ENCODE measurements at places on chromosomes 6 and 20. TPM values are rescaled to one million over a fixed set of nuclear protein-coding genes. Genes with fewer than 3 reads are reported as not detected.

WFDC12 gene
- not detected for polyA plus RNA-seq

OLIG3 gene
- not detected for polyA plus RNA-seq

DDX43 gene
- polyA plus RNA-seq: 0.48 TPM

ZC3H12D gene
- 0.27 TPM for polyA plus RNA-seq

BMP5 gene
- polyA plus RNA-seq: 10.5 TPM

SHLD1 gene
- polyA plus RNA-seq: 7.5 TPM

LY86 gene
- polyA plus RNA-seq: 1.8 TPM

UBE2C gene
- 25.3 TPM for polyA plus RNA-seq

DNA sequence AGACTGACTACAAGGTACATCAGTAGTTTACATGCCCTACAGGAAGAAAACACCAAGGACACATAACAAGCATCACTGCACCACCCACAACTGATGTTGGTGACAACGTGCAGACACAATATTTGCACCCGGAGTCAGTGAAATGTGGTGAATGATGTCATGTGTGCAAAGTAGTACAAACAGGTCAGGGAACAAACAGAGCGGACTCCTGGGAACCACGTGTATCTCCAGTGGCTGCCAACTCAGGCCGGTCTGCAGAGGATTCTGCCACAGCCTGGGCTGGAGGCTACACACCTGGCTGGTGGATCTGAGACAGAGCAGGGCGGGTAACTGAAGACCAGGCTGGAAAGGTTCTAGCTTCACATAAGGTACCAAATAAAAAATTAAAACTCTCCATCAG, 28.2 kb upstream of the RPS6KA2 start:
- DNase-seq: no peak

DNA sequence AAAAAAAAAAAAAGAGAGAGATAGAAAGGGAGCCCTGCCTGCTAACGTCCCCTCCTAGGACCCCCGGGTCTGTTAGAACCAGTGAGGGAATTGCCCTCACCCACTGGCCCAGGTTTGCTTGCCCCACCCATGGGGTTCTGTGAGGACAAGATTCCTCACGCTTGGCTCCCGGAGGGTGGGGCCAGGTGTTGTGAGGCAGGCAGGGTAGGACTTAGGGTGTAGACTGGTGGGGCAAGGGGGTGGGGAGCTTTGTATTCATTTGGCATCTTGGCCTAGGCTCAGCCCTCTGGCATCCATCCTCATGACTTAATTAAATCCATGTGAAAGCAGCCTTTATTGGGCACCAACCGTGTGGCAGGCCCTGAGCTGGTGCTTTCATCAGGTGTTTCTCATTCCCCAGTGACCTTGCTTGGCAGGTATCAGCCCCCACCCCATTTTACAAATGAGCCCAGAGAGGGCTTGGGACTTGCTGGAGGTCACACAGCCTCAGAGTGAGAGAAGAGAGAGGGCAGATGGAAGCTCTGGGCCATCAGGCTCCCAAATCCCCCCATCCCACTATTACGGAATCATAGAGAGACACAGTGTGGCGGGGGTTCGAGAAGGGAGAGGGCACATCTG, 19.0 kb downstream of the RAB44 start:
- DNase-seq: no peak

DNA sequence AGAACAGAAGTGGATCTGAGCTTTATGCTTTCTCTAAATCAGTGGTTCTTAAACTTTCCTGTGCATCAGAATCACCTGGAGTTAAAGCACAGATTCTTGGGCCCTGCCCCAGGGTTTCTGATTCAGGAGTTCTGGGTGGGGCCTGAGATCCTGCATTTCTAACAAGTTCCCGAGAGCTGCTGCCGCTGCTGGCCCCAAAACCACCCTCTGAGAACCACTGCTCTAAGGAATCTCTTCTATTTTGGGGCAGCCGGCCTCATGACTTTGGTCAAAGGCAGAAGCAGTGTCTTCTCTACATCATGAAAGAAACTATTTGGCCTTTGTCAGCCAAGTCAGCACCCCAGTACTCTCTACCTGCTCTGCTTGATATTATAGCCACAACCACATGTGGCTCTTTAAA, 42.1 kb upstream of the RIN2 start:
- no peak for DNase-seq

GRCh38 chr6:82751718-82752117, 313.9 kb downstream of the UBE3D start:
- no peak for DNase-seq

DNA sequence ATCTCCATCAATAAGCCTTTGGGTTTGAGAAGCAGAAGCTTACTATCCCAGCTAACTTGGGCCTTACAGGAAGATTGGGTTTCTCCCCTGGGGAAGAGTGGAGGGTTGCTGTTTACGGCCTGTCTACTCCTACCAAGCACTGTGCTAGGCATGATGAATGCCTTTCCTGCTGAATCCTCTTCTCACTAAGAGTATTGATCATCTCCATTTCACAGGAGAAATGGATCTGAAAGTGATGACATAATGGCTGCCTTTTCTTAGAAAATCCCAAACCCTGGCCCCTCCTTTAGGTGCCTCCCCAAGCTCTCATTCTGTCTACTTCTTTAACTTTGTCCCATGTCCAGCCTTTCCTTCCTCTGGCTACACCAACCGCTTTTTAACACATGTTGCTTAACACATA, 66.1 kb downstream of the TSHZ2 start:
- DNase-seq: no peak

DNA sequence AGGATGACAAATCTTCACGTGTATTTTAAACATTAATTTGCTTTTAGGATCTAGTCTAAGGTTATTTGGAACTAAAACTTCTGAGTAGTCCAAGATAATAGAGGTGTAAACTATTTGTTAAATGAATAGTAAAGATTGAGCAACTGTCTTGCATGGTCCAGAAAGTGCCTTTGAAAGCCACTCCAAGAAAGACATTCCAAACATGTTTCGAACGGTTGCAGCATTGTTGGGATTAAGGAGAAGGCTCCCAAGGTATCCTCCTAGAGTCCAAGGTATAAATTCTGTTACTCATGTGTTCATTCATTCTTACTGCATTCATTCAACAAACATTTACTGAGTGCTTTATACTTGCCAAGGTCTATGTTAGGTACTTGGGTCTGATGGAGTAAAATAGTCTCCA, 28.8 kb upstream of the MYLK2 start:
- DNase-seq: no peak

GRCh38 chr20:460707-461106, 1.6 kb downstream of the TBC1D20 start:
- DNase-seq: no peak

GRCh38 chr6:24504649-24505586, 10.1 kb downstream of the ALDH5A1 start:
- no peak for DNase-seq

- peak; percentile 40 for DNase-seq
Observed at GRCh38 chr6:125753218-125753936, 3.9 kb downstream of the HEY2 start.

GRCh38 chr6:170393807-170394399, 87.3 kb downstream of the FAM120B start:
- no peak for DNase-seq

GRCh38 chr6:157761331-157761921, 61.6 kb upstream of the SNX9 start:
- no peak for DNase-seq

DNA sequence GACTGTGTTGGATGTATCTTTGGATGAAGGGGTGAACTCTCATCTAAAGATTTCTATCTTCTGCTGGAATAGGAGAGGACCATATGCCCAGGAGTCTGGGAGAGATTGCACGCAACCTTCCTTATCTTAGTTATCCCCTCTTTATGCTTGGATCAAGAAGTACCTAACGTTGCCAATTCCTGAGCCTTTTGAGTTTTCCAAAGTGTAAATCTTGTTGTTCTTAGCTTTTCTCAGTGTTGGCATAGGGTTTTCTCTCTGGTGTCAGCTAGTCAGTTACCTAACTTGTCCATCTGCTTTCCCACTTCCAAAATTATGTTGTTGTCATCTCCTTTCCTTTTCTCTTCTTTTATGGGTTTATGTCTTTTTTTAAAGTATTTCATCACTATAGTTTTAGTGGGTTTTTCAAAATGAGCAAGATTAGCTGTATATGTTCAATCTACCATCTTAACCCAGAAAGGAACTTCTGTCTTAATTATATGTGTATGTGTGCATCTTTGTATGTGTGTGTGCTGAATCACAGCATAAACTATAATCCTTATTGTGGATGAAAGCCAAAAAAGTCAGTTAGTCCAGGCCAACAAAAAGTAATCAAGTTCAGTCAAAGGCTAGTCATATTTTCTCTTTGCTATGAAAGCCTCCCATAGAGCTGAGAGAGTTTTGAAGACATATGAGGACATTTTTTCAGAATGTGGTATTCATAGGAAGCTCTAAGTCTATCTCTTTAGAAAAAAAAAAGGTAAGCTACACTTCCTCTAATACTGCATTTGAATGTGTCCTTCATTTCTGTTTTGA, 72.1 kb downstream of the KHDC1L start:
- DNase-seq: no peak

DNA sequence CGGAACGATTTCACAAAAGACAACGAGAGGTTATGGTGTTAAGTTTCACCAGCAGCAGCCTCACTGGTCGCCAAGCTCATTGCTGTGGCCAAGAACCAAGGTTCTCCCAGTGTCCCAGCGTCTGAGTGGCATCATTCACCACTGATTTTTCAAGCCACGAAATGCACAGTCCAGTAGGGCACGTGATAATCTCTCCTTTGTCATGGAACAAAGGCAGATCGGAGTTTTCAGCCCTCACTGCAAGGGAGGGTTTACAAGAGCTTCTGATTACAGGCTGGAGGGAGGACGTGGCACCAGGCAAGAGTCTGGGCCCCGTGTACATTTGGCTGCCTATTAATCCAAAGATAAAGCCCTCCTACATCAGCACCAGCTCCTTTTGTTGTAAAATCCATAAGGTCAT, 2.0 kb downstream of the CD24 start:
- peak; percentile 42 for DNase-seq

DNA sequence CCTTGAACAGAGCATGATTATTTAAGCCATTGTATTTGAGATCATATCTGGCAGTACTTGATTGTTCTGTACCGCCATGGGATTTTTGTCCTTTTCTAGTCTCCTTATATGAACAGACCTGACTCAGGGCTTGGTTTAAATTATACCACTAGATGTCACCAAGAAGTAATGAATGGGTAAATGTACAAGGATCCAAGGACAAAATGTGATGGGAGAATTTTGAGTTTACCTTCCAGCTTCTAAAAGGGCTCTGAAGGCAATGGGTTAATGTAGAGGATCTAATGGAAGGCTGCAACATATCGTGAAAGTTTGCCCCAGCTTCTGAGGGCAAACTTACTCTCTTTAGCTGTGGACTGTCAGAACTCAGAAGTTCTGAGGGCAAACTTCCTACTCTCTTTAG, 12.0 kb downstream of the RNF8 start:
- no peak for DNase-seq

GRCh38 chr20:26169506-26169905, 472.9 kb upstream of the ZNF337 start:
- DNase-seq: peak; percentile 25

GRCh38 chr6:110357298-110357663, 868 bp downstream of the METTL24 start:
- no peak for DNase-seq

All from muscle of back (tissue), 13 donors.